ENCODE measurements at places on chromosomes 2 and 18.

DNA sequence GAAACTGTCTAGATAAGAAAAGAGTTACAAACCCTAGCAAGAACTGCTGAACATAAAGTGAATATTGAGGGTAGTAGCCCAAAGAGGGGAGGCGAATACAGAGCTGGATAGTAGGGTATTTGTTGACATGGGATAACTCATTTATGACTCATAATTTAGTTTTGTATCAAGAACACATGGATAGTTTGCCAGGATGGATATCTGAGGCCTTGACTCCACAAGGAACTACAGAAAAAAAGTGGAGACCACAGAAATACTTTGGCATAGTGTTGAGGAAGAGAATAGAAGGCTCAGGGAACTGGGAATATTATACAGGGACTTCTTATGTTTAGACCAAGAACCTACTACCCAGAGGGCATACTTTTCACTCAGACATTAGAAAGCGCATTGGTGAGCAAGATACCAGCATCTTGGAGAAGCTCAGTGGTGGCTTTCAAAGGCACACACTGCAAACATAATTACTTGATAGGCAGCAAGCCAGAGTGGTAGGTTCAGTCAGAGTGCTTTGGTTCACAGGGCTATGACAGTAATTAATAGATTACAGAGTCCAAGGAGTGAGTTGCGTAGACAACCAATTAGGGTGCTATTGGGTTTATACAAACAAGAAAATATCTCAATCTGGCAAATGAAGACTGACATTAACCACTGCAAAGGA lies 51.9 kb upstream of the ZBTB7C start:
- DNase-seq: no peak

- DNase-seq: no peak
Measured at GRCh38 chr2:142545036-142545435, 332.4 kb upstream of the KYNU start.

DNA sequence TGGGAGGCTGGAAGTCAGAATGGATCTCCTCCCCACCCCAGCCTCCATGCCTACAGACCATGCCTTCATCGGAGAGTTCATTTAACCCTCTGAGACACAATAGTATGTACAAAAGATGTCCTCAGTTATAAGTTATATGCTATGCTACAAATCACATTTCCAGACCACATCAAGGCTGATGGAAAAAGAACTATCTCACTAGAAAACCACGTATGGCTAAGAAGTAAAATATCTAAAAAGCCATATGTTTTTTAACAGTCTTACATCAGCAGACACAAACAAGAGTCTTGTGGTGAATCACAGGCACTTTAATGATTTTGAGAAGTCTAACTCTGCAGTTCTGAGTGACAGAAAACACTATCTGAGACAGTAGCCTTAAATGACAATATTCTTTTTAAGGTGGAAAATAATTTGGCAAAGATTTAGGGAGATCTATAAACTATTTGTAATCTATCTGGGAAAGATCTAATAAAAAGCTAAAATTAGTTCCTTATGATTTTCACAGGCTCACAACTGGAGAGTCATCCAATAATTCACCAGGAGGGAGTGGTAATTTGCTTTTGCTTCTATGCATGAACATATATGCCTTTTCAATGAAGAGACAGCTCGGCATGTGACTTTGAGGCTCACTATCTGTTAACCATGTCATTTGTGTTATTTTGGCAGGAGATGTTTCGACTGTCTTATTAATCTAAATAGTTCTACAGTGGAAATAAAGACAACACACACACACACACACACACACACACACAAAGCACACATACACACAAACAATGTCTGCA lies 197.5 kb downstream of the IRS1 start:
- DNase-seq: no peak

- peak; percentile 34 for DNase-seq
Measured at GRCh38 chr2:25168256-25169072, at the start of gene POMC. Gene POMC, minus strand, starts transcription at chr2:25168580. Its CDS starts 3,808 bp downstream, at chr2:25164772.

DNA sequence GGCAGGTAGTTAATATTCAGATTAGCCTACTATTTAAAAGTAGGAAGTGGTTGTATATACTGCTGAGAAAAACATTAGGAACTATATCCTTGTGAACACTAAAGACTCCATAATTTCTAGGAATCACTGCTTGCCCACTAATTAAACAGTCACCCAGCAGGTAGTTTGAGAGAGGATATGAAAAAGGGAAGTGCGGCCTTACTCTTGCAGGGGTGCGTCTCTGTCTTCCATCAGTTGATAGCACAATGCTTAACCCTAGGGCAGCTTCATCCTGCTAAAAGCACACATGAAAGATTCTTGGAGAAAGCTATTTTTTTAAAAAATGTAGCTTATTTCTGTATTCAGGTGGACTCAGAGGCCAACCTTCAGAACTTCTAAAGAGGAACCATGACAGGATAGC lies 53.1 kb upstream of the ATP5MC3 start:
- DNase-seq: no peak

DNA sequence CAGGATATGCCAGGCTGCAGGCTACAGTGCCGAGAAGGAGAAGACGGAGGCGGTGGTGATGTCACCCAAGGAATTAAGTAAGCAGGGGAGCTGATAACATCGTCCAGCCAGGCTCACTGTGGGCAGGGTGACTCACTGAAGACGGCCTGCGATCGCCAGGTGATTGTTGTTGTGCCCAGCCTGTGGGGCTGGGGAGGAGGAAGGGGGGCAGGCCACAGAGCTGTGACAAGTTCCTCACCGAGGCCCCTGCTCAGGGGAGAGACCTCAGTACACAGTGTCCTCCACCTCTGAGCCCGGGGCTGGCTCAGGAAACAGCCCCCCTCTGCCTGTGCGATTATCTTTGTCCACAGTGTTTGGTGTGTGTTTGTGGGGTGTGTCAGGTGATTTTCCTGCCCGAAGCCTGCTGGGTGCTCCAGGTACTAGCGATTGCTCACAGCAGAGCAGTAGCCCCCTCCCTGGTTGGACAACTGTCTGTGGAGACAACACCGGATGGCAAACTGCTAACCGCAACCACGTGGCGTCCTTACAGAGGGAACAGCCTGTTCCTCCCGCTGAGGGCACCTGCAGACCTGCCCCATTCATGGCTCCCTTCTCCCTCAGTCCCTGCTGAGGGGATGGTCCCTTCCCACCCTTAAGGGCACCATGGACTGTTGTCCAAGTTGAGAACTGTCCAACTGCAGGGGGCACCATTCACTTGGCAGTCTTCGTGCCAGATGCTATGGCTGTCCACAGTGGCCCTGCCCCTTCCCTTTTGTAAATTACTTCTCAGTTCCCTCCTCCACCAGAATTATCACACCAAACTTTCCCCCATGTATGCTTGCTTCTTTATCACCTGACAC lies 95.1 kb downstream of the ZFP36L2 start:
- DNase-seq: no peak

Data from NCI-H1930 (cell line).